Lower lobe of right lung (tissue), 2 donors: ENCODE measurements at places on chromosomes 12 and 14. TPM values are rescaled to one million over a fixed set of nuclear protein-coding genes. Genes with fewer than 3 reads are reported as not detected.

DNA sequence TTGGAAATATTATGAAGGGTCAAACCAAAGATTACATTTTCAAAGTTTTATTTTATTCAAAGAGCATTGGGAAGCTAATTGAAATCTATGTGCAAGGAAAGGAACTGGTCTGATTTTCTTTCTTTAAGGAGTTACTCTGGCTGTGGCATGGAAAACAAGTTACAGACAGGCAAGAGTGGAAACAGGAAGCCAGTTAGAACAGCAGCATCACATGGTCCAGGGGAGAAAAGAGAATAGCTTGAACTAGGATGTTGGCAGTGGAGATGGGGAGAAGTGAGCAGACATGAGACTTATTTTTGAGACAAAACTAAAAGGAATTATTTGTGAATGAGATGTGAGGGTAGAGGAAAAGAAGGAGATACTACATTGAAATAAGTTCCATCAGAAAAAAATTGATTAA is 3.4 kb downstream of the OR11G2 start:
- no peak for DNase-seq

DNA sequence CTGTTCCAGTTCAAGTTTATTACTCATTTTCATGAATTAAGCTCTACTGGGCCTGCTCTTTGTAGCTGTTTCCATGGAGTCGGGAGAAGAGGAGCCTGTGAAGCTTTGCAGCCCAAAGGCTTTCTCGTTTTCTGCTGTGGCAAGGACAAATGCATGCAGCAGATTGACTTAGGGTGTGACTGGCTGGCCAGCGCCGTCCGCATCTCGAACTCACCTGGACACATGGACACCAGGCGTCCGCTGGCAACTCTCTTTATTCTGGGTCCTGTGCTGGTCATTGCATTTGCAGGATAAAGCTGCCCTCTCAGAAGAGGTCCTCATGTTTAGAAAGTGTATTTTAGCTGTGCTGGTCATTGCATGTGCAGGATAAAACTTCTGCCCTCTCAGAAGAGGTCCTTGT is 350.4 kb downstream of the TMEM121 start:
- peak; percentile 30 for DNase-seq

The OR8S1 gene
- not detected for total RNA-seq

The INHBC gene
- not detected for total RNA-seq

The PPP4R4 gene
- total RNA-seq: 5.9 TPM

GRCh38 chr12:67710582-67710981 is 62.0 kb downstream of the DYRK2 start:
- DNase-seq: no peak

DNA sequence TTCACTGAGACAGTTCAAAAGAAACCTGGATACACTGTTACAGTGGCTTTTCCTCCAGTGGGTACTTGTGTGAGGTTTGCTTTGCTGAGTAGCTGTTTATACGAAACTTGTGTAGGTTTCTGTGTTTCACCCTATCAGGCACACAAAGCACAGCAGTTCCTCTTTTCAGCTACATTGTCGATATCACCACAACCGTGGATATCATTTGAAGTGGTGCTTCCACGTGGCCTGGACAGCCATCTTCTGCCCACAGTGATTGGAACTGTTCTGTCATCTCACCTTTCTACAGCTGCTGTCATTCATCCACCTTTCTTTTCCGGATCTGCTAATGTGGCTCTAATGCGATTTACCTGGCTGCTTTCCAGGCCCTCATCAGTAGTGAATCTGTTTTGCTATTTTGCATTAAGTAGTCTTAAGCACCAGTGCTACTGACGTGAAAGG is 368.8 kb downstream of the SYT1 start:
- DNase-seq: no peak

DNA sequence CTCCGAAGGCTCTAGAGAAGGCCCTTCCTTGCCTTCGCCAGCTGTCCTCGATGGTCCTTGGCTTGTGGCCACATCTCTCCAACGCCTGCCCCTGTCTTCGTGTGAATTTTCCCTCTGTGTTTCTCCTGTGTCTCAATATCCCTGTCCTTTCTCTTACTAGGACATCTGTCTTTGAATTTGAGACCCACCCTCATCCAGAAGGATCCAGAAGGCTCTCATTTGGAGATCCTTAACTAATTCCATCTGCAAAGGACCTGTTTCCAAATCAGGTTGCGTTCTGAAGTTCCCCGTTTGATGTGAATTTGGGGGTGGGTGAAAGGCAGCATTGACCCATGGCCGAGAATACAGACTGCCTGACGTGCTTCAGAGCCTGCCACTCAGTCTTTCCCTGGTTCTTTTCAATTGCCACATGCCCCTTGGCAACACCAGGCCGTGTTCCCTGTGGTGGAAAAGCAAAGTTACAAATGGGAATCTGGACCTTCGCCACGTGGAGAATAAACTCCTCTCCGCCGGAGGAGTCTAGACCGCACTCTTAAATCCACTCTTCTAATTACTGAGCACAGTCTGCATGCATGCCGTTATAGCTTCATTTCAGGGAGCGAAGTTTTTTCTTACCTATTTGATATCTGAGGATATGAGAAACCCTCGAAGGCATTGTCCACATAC is 158.8 kb downstream of the TMEM132C start:
- DNase-seq: no peak

The SELPLG gene
- total RNA-seq: 59.9 TPM

The ANKRD33 gene
- not detected for total RNA-seq

GRCh38 chr12:124829008-124829707 is 34.5 kb downstream of the SCARB1 start:
- DNase-seq: no peak

- peak; percentile 87 for DNase-seq
These were observed at the start of gene RIPK3 for GRCh38 chr14:24339284-24340151. Gene RIPK3 (minus strand): TSS chr14:24339991. CDS start chr14:24339826, 165 bp downstream.

The SLC16A7 gene
- 13.3 TPM for total RNA-seq

DNA sequence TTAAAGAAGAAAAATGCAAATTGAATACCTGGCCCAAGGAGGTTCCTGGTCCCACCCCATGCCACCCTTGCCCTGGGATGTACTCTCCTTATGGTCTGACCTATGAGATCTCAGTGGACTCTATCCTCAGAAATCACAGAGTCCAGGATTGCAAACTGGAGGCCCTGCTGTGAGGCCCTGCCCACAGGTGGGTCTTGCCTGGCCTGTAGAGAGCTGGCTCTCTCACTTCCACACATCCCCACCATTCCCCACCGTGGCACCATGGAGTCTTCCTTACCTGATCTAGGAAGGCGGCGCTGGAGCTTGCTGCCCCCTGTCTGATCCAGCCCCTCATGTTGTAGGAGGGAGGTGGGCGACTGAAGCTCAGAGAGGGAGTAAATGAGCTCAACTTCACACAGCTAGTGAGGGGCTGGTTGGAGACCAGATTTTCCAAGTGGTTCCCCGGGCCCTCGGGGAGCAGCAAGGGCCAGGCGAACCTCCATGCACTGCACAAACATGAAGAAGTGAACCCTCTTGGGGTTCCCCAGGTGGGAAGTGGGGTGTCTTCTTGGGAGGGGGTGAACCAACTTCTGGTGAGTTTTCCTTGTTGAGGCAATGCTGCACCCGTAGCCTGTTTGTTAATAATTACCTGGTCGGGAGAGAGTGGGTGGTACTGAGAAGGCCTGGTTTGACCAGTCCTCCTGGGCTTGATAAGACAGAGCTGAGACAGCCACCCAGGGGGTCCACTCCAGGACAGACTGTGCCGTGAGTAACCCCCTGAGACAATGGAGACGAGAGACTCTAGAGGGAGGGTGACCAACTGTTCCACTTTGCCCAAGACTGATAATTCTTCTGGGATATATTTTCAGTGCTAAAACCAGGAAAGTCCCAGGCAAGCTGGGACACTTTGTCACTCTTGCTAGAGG is at the start of gene SERPINA4:
TSS of gene SERPINA4 (plus strand) at position 692 of the 905 bp plus-strand sequence. CDS start 2,041 bp downstream, outside the sequence.
- DNase-seq: no peak

DNA sequence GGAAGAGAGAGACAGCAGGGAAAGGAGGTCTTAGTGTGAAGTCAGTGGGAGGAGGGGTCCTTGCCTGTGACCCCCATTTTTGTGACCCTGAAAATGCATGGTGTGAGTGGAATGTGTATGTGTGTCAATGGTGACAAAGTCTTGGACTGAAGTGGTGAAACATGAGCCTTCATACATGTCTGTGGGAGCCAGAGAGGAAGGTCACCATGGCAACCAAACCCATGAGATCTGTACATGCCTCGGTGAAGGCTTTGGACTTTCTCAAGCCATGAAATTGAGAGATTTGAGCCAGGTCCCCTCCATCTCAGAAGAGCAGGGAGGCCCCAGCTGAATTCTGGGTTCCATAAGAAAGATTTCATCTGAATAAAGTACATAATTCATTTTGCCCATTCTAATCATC is 108.7 kb downstream of the TTC8 start:
- DNase-seq: no peak

GRCh38 chr12:12527820-12528296 is 34.8 kb downstream of the DUSP16 start:
- DNase-seq: no peak

- no peak for DNase-seq
These were observed 41.1 kb downstream of the ERH start for GRCh38 chr14:69356903-69357543.

The KLRC2 gene
- total RNA-seq: not detected

DNA sequence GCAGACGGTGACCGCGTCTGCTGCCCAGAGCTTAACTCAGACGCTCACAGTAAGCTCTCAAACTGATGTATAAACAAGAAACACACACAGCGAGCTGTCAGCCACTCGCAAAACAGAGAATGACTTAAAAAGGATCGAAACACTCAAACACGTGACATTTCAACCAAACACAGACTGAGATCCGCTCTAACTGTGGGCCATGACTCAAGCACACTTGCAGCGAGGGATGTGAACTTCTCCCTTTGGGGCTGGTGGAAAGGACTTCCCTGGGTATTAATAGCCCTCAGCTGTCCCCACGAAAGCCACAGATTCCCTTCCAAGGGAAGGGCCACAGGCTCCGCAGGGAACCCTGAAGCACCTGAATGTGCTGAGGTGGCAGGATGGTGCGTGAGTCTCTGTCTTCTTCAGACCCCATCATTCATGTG is 29.1 kb downstream of the CCDC88C start:
- no peak for DNase-seq

DNA sequence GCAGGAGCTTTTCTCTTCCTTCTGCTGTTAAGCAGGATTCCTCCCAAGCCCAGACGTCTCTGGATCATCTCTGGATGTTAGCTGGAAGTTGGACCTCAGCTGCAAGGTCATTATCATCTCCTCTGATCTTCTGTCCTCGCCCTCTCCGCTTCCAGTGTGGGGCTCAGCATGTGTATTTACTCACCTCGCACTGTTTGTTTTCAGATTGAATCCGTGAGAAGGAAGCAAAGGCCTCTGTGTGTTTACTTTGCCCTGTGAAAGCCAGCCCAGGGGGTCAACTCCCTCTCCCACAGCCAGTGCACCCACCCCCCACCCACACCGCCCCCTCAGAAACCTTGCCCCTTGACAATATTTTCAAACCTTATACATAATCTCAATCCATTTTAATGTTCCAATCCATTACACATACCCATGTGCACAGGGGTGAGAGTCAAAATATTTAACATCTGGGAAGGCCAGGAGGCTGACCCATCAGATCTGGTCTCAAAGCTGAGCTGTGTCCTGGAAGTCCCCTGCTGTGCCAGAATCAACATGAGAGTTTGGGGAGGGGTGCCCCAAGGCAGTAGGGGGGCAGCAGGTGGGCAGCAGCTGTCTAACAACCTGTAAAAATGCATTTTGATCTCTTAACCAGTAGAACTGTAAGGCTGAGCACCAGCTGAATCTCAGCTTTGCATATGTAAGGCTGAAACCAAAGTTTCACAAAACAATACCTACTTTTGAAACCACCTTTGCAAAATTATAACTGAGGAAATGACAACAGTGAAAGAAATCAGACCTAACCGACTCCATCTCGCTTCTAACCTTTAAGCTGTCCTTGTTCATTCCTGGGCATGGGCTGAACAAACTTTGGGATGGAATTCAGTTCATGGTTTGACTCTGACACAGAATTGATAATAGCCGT is 157.9 kb downstream of the ZNF664 start:
- no peak for DNase-seq

DNA sequence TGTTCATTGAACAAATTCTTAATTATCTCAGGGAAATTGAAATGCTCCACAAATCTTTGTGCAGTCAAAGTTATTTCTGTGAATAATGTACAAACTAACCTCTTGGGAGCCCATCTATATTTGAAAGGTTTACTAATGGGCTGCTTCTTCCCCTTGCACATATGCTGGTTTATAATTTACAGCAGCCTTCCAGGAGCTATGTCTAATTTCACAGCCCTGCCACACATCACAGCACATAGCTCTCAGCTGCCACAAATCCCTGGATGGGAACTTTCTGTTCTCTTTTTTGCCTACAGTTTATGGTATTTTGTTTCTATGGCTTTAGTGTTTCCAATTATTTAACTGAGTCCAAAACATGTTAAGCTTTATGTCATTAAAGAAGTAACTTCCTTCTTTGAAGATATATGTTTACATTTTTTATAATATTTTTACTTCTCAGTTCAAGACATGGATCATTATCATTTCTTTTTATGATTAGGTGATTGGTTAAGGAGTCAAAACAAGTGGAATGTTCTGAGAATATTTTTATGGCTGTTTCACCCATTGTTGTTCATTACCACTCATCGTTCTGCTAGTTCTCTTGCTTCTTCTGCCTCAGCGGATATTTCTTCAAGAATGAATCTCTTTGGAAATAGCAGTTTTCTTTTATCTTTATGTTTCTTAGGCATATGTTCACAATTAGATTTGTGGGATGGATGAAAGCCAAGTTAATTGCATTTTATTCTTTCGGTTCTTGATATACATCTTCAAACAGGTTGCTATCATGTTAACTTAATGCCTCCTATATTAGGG is 475.6 kb upstream of the MIS18BP1 start:
- DNase-seq: no peak

GRCh38 chr12:121288986-121289385 is 7.5 kb downstream of the CAMKK2 start:
- no peak for DNase-seq

DNA sequence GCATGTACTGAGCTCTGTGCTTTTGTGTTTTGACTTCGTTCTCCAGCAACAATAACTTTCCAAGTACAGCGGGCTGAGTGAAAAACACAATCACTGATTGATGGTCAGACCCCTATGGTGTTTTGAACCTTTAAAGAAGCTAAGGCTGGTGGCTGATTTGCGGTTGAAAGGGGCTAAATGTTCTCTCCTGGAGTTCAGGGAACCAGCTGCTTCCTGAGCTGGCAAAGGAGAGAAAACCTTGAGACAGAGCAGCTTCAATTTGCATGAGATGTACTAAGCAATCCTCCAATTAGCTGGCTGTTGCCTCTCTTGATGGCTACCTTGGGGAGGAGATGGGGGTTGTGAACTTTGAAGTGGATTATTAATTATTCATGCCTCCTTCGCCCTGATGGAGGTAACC is 546.7 kb upstream of the SEL1L start:
- no peak for DNase-seq

The TARBP2 gene
- 34.3 TPM for total RNA-seq

GRCh38 chr12:30902001-30902400 is 24.5 kb upstream of the TSPAN11 start:
- no peak for DNase-seq

The STON2 gene
- 34.3 TPM for total RNA-seq
